Lower lobe of right lung (tissue), 2 donors: ENCODE measurements at places on chromosomes 3 and 15. TPM values are rescaled to one million over a fixed set of nuclear protein-coding genes. Genes with fewer than 3 reads are reported as not detected.

GRCh38 chr15:27993996-27994780 lies 104.9 kb downstream of the OCA2 start:
- H3K4me1 ChIP-seq: no peaks in the 10 kb centered on the region
- H3K36me3 ChIP-seq: no peaks in the 10 kb centered on the region
- no peak overlapping the region for H3K4me3 ChIP-seq
- H3K27ac ChIP-seq: no peak overlapping the region

GRCh38 chr3:184756151-184757021 lies 44.5 kb upstream of the MAGEF1 start:
- peaks cover 14% of the 10 kb centered on the region for H3K4me1 ChIP-seq
- no peak overlapping the region for H3K27ac ChIP-seq
- H3K36me3 ChIP-seq: no peaks in the 10 kb centered on the region
- no peak overlapping the region for H3K4me3 ChIP-seq
- no peak for DNase-seq
- H3K27me3 ChIP-seq: peaks cover 7% of the 10 kb centered on the region

Gene TRIM71
- 2.5 TPM for total RNA-seq

Gene SMCO1
- total RNA-seq: not detected

Gene CCR8
- total RNA-seq: not detected
